ENCODE measurements at places on chromosomes 3 and 15.

GRCh38 chr3:38472342-38472741 lies 18.7 kb downstream of the ACVR2B start:
- DNase-seq: no peak

- DNase-seq: no peak
Measured at GRCh38 chr3:97882975-97883598, 61.3 kb downstream of the CRYBG3 start.

DNA sequence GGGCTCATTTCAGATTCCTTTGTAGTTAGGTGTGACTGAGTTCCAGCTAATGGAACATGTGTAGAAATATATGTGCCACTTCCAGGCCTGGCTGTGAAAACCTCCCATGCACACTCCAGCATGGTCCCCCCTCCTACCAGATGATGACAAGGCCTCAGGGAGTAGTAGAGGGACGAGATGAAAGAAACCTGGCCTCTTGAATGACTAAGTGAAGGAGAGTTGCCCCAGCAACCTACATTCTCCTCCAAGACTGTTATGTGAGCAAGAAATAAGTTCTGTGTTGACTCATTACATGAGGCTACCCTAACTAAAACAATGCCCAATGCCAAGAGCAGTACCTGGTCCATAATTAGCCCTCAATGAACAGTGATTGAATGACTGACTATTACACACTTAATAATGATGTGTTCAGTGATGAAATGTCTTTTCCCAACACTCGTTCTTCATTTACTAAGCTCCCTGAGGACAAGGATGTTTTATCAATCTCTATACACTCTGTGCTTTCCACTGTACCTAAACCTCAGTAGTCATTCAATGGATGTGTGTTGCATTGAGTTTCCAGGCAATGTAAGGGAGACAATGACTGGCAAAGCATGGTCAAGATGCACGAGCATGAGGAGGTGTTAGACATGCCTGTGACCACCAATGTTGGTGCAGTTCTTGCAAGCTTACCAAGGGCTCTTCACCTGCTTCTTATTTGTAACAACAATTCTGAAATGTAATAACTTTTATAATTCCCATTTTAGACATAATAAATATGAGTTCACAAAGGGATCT lies 62.0 kb upstream of the BCL6 start:
- DNase-seq: no peak

- no peak for DNase-seq
Measured at GRCh38 chr3:58588030-58588614, 10.9 kb upstream of the FAM107A start.

GRCh38 chr3:56633602-56634535 lies 49.2 kb downstream of the TASOR start:
- no peak for DNase-seq

GRCh38 chr3:59133311-59133710 lies 83.5 kb upstream of the CFAP20DC start:
- no peak for DNase-seq

DNA sequence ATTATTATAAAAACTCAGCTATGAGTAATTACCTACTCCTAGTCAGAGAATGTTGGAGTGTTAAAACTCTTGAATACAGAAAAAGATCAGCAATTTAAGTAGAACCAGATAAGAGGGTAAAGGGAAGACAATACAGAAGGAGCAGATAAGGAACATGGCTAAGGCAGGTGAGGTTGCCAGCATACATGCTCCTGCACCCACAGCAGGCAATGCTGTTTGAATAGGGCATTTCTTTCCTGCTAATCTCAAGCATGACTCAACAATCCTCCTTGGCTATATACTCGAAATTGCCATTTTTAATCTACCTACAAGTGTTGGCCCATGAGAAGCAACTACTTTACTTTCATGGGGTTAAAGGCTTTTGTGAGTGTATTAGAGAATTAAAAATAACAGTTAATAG lies 494.5 kb downstream of the DIPK2A start:
- DNase-seq: no peak

- DNase-seq: no peak
Measured at GRCh38 chr3:94036909-94037507, 8.6 kb upstream of the STX19 start.

DNA sequence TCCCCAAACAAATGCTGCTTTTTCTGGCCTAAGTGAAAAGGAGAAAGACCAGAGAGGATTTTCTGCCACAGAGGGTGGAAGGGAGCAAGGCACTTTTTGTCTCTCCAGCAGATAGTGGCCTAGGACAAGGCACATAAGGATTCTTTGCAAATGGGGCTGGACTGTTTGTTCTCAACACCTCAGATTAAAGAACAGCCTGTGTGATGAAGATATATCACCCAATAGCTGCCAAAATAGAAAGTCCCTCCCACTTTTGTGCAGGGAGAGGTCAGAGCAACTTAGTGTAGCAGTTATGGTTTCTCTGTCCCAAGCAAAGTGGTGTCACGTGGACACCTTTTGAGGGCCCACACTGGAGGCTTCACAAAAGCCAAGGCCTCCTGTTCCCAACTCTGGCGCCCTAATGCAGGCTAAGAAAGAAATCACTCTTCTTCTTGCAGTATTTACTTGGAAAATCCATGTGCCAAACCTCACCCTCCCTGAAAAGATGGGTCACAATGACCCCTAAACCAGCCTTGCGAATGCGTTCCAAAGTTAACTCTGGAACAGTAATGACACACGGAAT lies 84.9 kb downstream of the LRIG1 start:
- DNase-seq: no peak

DNA sequence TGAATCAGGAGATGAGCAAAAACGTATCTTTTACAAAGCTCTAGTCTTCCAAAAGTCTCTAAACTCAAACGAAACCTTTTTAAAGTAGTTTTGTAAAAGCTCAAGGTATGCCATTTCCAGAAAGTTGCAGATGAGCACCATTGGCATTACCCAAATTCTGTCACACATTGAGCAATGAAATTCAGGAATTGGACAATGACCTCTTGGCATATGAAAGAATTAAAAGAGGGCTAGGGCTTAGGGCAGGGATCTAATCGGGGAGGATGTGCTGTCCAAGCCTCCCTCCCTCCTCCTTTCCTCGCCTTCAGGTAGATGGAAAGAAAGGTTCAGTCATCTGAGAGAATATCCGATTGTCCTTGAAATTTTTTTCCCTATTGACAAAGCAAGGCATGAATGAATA lies 133.1 kb upstream of the CPNE4 start:
- DNase-seq: no peak

GRCh38 chr3:12438318-12438717 lies 46.0 kb upstream of the TSEN2 start:
- DNase-seq: no peak

- no peak for DNase-seq
Measured at GRCh38 chr3:32626631-32627030, 56.0 kb upstream of the DYNC1LI1 start.

DNA sequence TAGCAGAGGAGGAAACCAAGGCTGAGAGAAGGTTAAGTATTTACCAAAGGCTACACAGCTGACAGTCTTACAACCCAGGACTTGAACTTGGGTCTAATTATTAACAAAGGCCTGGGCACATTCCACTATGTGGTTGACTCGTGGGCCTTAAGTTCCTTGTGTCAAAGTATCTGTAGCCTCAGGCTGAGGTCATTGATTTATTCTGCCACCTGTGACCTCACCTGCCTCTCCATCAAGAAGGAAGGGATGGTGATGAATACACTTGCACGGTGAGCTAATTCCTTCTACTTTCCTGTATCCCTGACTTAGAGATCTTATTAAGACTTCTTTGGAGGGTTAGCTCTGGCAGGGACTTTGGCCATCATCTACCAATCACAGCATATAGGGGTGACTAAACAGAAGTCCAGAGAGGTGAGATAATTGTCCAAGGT lies 19.9 kb upstream of the LRRC58 start:
- DNase-seq: no peak

DNA sequence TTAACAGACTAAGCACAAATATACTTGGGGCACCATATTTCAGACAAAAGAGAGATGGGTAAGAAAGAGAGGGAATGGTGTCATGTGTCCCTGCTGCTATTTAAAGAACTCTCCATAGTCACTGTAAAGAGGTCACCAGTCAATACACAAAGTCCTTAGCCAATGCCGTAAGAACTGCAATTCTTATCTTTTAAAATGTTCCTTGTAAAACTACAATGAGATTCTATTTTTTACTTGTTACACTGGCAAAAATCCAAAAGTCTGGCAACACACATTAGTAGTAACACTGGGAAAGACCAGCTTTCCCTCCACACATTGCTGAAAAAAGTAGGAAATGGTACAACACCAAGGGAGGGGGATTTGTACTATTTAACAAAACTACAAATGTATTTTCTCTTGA lies 189.4 kb downstream of the TBC1D5 start:
- DNase-seq: no peak

DNA sequence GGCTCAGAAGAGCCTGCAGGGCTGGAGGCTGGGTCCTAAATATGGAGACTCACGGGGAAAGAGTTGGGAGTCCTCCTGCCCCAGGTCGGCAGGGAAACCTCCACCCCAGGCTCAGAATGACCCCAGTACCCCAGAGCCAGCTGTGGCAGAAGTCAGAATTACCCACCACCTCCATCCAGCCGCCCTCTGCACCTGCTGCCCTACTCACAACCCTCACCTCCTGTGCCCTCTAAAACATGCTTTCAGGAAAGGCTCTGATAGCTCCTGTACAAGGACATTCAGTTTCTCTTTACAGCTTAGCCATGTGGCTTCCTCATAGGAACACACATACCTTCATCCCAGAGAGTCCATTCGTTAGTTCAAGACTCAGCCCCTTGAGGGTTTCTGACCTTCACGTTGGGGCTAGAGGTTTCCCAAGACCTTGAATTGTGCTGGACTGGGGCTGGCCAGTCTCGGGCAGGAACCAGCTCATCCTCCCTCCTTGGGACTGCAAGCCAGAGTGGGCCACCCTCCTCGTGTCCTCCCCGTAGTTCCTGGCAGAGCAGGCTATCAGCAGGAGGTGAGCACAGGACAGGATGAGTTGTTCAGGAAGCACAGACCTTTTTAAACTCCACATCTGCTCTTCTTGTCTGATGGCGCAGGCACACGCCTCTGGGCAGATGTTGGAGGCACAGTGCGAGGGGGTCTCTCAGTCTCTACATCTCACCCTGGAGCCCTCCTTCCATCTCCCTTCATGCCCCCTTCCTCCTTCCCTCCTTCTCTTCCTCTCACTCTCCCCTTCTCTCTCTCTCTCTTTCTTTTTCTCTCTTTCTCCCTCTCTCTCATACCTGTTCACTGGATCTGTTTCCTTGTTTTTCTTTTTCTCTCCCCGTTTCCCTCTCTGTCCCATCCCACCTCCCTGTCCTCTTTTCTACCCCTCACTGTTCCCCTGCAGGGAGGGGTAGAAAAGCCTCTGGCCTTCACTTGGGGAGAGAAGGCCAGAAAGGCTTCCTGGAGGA lies 55.9 kb upstream of the NR2C2 start:
- DNase-seq: no peak

DNA sequence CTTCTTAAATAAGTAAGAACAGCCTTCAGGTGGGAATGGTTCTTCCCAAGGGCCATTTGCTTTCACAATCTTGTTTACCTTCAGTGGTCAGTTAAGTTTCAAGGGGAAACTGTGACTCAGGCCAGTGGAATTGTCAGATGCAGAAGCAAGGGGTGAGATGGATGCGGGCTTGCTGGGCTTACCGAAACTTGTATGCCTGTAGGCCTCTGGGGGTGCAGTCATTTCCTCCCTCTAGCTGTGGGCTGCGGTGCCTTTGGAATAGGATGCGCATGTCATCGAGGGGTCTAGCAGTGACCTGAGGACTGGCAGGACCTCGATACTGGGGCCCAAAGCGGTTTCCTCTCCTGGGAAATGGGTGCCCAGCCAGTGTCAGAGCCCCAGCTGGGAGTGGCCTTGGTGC lies 121.6 kb downstream of the EEFSEC start:
- no peak for DNase-seq

DNA sequence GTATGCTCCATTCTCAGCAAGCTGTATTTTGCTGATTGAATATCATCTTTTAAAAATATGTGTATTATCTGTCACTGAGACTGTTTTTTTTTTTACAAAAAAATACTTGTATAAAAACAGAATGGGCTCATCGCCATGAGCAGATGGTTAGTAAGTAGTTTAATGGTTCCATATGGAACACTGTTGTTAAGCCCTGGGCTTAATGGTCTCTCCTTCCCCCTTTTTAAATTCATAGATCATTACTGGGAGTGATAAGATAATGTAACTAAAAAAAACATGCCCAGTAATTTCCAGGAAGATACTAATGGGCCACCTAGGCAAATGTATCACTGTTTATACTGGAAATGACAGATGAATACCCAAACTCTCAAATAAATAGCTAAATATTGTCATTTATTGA lies 95.3 kb upstream of the TPRG1 start:
- no peak for DNase-seq

GRCh38 chr3:22606938-22607337 lies 596.2 kb upstream of the UBE2E2 start:
- DNase-seq: no peak

GRCh38 chr3:143531101-143531500 lies 317.2 kb downstream of the SLC9A9 start:
- no peak for DNase-seq

DNA sequence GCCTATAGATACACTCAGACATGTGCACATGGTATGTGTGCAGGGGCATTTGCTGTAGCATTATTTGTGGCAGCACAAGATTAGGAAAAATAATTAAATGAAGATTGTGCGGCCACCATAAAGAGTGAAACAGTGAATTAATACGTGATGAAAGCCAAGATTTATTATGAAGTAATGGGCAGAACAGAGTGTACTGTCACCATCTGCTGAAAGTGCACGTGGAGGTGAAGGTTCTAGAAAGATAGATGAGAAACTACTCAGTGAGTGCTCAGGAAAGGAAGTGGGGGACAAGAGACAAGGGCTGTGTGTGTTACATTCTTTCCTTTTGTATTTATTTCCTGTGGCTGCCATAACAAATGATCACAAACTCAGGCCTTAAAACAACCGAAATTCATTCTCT lies 246.1 kb upstream of the ATP10A start:
- no peak for DNase-seq

Measured in stimulated activated CD4-positive, alpha-beta T cell treated with anti-CD3 and anti-CD28 coated beads, Interleukin-15, amount 100 ng/mL, for 48 hours (primary cell).